ENCODE measurements at places on chromosomes 2 and 18. TPM values are rescaled to one million over a fixed set of nuclear protein-coding genes. Genes with fewer than 3 reads are reported as not detected.

The TBR1 gene
- not detected for total RNA-seq

The CYP27A1 gene
- total RNA-seq: 5.1 TPM

The FZD7 gene
- 13.5 TPM for total RNA-seq

The SOX11 gene
- total RNA-seq: 9.3 TPM

The ALPP gene
- 0.26 TPM for total RNA-seq

The ADI1 gene
- 45.1 TPM for total RNA-seq

The SERPINB13 gene
- total RNA-seq: not detected

The AOX1 gene
- 3.1 TPM for total RNA-seq

The ST6GAL2 gene
- not detected for total RNA-seq

The LMAN2L gene
- 10.6 TPM for total RNA-seq

The ANKRD30BL gene
- not detected for total RNA-seq

The LOXHD1 gene
- not detected for total RNA-seq

The ERICH2 gene
- total RNA-seq: not detected

The TWIST2 gene
- total RNA-seq: 15.9 TPM

The BMP10 gene
- total RNA-seq: not detected

The MC2R gene
- total RNA-seq: not detected

The CYBRD1 gene
- total RNA-seq: 10.3 TPM

The NEU2 gene
- total RNA-seq: not detected

The PARD6G gene
- 3.1 TPM for total RNA-seq

The KCNJ3 gene
- total RNA-seq: 0.04 TPM

The POTEJ gene
- total RNA-seq: 0.03 TPM

The NBEAL1 gene
- total RNA-seq: 6.1 TPM

The DSG1 gene
- total RNA-seq: not detected

The REG3A gene
- not detected for total RNA-seq

The TEKT4 gene
- 0.08 TPM for total RNA-seq

The STON1 gene
- 1.3 TPM for total RNA-seq

The PROKR1 gene
- not detected for total RNA-seq

The DSEL gene
- total RNA-seq: 2.2 TPM

The GRHL1 gene
- total RNA-seq: 0.30 TPM

The KIAA2012 gene
- 0.08 TPM for total RNA-seq

The HNMT gene
- total RNA-seq: 24.7 TPM

The OSR1 gene
- total RNA-seq: not detected

The ADAM23 gene
- 2.9 TPM for total RNA-seq

The COL4A4 gene
- total RNA-seq: 0.05 TPM

The FKBP1B gene
- 6.5 TPM for total RNA-seq

The STRN gene
- total RNA-seq: 13.2 TPM

The XDH gene
- 4.3 TPM for total RNA-seq

The ZNF521 gene
- total RNA-seq: 10.4 TPM

The IL1A gene
- total RNA-seq: 8.8 TPM

The IL36A gene
- total RNA-seq: not detected

The ODC1 gene
- 47.7 TPM for total RNA-seq

The SNRNP27 gene
- total RNA-seq: 53.8 TPM

The CFAP53 gene
- 0.16 TPM for total RNA-seq

The CFLAR gene
- 18.2 TPM for total RNA-seq

The ANKRD29 gene
- 10.1 TPM for total RNA-seq

The NEUROD1 gene
- not detected for total RNA-seq

The ADAM17 gene
- total RNA-seq: 30.3 TPM

The TOGARAM2 gene
- not detected for total RNA-seq

Data from A375 (cell line).